ENCODE measurements at places on chromosomes 7 and 10.

DNA sequence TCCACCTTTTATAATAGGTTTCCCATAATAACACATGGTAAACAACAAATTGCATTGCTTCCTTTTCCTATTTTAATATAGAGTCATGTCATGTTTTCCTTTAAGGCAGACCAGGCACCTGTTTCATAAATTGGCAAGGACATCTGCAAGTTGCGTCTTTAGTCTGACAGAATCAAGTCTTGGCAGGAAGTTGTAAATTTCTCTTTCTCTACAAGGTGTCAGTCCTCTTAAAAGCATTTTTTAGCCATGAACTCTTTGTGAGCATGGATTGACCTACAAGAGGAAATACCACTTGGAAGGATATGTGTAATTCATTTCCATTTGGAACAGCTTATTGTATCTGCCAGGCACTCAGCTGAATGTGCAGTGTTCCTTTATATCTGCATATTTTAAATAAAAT is 176.8 kb downstream of the PRKG1 start:
- no peak for DNase-seq

DNA sequence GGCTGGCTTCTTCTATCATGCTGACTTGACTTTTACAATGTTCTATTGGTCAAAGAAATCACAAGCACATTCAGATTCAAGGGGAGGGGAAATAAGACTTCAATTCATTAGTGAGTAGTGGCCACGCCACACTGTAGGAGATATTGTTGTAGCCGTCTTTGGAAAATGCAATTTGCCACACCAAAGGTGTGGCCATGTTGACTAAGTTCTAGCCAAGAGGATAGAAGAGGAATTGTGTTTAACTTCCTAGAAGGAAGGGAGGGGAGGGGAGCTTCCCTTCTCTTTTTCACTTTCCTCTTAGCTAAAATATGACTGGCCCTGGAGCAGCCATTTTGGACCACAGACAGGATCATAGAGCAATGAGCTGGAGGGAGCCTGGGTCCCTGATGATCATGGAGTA is 3.4 kb upstream of the PRKAR2B start:
- DNase-seq: no peak

DNA sequence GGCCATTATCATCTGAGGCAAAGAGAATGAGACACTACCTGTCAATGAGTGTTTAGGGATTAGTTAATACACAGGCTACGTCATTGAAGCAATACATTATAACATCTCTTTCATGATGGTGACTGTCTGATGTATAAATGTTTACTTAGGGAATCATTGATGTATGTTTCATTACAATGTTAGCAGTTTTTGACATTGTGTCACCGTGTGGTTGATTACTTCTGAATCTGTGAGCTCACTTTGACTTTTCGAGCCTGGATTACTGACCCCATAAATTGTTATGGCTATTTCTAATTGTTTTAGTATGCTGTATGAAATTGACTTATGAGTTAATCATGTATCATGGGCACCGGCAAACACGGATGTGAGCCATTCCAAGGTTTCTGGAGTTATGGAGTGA is 494.0 kb downstream of the MAGI2 start:
- DNase-seq: no peak

DNA sequence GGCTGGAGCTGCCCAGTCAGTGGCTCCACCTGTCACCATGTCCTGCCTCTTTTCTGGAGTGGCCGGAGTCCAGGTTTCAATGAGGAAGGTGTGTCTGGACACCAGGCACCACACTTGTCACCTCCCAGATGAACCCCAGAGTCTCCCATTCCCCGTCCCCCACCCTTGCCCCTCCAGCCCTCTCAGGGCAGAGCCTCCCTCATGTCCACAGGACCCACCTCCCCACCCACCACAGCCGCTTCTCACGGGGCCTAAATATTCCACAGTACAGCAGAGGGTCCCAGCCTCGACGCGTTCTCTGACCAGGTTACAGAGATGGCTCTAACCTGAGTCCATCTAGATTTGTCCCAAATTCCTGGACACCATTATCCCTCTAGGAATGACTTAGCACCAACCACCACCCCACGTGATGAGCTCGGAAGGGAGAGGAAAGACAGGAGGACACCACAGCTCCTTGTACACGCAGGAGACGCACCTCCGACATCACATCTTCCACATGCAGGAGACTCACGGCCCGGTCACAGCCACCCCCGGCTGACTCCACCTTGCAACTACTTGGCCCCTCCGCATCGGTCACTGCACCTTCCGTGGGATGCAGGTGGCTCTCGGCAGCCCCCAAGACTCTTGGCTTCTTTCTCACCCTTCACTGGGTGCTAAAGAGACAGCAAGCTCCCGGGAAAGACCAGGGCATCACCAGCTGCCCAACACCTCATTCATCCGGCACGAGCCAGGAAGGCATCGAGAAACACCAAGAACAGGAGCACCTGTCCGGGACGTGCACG is 560.2 kb downstream of the DNAJB6 start:
- DNase-seq: no peak

DNA sequence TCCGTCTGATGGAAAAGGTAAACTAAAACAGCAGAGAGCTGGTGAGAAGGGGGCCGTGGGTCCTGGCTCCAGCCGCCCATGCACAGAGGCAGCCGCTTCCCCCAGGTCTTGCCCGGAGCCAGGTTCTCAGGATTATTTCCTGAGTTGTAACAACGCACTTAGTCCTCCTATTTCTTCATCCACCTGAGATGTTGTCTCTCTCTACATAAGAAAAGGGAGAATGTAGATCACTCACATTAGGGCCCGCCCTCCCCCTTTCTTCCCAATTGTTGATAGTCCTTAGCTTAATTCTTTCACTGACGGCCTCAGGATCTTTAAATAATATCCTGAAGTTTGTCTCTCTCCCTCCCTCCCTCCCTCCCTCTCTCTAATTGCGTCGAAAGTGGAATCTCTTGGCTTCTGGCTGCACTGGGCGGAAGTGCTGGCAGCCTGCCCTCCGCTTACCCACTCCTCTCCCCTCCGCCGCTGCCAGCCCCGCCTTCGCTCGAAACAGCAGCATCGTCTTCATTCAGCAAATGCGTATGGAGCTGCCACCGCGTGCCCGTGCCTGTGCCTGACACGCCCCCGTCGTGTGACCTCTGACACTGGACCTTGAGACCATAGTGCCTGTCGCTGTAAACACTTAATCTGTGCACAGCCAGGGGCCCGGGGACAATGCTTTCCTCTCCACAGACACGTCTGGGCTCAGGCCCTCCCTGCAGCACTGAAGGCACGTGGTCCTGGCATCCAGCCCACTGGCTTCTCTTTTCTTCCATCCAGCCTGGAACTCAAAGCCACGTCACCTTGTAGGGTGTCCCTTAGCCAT is 174.5 kb upstream of the PPP2R2D start:
- no peak for DNase-seq

DNA sequence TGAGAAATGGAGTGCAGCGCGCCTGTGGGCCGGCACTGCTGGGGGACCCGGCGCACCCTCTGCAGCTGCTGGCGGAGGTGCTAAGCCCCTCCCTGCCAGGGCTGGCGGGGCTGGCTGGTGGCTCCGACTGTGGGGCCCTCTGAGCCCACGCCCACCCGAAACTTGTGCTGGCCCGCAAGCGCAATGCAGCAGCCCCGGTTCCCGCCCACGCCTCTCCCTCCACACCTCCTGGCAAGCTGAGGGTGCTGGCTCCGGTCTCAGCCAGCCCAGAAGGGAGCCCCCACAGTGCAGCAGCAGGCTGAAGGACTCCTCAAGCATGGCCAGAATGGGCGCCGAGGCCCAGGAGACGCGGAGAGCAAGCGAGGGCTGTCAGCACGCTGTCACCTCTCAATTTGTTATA is 1063.0 kb upstream of the AUTS2 start:
- no peak for DNase-seq

- no peak for DNase-seq
Observed at GRCh38 chr10:133618851-133619250, 7.7 kb downstream of the FRG2B start.

- DNase-seq: no peak
Observed at GRCh38 chr10:49747303-49747646, 14.8 kb downstream of the OGDHL start.

DNA sequence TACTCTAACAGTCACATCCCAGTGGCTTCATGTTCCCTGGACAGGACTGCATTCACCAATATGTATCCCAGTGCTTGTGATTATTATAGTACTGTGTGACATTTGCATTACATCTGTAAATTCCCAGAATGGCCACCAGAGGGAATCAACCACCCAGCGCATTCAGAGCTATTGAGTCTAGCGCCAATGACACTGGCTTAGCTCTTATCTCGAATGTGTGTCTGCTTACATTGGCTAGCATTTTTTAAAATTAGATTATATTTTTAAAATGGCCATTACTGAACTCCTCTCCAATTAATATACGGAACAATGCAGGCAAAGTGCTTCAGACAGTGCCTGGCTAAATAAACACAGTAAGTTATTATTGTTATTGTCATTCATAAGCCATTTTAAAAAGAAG is 36.3 kb downstream of the TRIL start:
- DNase-seq: peak; percentile 13

- DNase-seq: no peak
Observed at GRCh38 chr7:46532571-46532970, 611.5 kb upstream of the IGFBP3 start.

DNA sequence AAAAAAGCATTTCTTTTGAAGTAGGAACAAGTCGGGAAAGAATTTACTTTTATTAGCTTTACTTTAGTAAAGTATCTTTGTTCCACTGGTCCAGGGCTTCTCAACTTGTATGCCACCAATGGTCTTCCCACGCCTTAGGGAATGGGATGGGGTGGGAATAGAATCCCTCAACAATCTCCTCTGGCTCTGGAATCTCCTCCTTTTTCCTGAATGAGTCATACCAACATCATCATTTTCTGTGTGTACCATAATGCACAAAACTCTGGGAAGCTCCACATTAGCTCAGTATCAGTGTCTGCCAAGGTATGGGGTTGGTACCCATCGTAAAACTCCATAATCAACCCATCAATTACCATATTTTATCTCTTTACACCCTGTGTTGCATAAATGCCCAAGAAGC is 159.4 kb upstream of the BMPER start:
- DNase-seq: no peak

DNA sequence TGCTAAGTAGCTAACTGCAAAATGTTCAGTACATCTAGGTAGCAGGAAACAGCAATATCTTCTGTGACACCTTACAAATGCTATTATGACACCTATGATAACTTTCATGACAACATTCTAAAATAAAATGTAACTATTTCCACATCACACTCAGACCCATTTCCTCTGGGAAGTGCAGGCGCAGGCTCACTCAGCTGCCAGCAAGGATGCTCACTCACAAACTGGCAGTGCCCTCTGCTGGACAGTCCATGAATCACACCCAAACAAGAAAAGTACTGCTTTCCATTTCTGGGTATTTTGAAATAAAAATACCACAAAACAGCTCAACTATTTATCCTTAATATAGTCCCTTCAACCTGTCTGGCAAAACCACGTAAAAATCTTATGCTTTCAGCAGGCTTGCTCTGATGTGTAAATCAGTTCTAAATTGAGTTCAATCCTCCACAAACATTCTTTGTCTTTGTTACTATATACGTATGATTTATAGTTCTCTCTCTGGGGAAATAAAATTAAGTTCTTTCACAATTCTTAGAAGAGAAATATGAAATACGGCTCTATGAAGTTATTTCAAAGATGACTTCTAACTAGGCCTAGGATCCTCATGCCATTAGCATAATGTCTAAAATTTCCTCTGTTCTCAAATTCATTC is 176.6 kb downstream of the PARD3 start:
- peak; percentile 72 for DNase-seq

DNA sequence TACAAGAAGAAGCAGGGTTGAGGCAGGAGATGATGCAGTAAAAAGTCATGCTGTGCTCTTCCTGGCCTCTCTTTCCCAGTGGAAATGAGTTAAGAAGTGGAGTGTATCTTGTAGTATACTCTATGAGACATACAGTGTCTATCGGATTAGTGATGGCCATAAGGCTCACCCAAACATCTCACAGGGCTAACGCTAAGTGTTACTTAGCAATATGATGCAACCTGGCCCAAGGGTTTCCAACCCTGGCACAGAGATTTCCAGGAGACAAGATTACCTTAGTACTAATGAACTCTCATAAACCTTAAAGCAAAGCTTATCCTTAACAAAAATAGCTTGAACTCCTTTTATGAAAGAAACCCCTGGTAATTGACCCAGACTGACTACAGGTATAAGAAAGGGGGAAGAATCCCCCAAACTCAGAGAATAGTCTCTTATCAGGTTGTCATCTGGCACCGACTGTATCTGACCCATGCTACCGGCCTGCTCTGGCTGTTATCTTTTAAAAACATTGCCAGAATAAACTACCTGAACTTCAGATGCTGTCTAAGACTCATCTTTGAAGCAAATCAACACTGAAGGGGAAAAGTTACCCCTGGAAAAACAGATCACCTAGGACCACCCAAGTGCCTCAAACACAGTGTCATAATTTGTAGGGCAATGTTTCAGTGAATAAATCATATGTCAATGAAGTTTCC is 1002.0 kb downstream of the REEP3 start:
- DNase-seq: no peak

DNA sequence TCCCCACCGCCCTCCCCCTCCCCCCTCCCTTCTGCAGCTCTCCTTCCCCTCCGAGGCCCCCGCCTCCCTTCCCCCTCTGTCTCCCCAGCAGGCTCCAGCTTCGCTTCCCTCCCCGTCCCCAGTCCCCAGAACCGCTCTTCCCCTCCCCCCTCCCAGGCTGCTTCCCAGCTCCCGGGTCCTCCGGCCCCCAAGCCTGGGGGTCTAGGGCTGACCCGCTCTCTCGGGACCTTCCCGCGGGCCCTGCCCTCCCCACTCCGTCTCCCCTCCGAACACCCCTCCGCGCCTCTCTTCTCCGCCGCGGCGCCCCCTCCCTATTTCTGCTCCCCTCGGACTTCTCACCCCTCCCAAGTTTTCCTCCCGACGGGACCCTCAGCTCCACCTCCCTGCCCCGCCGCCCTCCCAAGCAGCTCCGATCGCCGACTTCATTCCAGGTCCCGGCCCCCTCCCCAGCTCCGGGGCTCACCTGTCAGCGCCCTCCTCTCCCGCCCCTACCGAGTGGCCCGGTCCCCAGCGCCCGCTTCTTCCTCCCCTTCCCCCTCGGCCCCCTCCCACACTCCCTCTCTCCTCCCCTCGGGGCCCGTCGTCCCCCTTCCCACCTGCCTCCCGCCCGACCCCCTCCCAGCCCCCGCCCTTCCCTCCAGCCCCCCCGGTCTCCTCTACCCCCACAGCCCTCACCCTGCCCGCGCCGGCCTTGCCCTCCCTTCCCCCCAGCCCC is 990 bp downstream of the ZNF467 start:
- no peak for DNase-seq

GRCh38 chr7:50330696-50331095 is 26.2 kb downstream of the IKZF1 start:
- no peak for DNase-seq

DNA sequence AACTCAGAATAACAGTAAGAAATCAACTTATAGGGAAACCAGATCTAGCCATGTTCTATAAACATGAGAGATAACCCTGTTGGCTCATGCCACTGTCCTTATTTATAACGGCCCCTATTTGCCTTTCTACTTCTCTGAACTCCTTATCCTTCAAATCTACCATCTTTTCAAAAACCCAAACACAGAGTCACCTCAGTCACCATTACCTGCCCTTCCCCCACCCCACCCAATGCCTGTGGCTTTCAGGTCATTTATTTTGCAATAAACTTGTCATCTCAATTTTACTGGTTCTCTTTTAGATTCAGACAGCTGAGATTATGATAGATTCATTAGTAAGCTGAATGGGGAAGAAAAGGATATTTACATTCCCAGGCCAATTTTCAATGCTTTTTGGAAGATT is 53.6 kb downstream of the KMT2C start:
- DNase-seq: no peak

All from activated CD4-positive, alpha-beta T cell treated with anti-CD3 and anti-CD28 coated beads for 4 hours (primary cell).